ENCODE measurements at places on chromosomes 12 and 14.

DNA sequence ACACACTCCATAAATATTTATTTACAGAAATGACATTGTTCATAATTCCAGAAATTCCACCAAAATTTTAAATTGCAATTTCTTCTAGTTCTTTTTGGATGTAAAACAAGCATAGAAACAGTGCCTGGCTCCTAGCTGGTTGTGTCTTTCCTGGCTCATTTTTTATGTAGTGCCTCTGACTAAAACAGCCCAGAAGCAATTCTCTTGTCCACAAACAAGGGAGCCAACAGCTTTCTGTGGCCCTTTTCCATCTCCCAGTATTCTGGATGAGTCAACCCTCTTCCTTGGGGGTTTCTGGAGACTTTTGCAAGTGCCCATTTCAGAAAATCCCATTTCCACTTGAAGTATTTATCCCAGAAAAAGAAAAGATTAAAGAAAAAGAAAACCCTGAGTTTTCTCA, 141.4 kb downstream of the PHLDA1 start:
- DNase-seq = no peak

DNA sequence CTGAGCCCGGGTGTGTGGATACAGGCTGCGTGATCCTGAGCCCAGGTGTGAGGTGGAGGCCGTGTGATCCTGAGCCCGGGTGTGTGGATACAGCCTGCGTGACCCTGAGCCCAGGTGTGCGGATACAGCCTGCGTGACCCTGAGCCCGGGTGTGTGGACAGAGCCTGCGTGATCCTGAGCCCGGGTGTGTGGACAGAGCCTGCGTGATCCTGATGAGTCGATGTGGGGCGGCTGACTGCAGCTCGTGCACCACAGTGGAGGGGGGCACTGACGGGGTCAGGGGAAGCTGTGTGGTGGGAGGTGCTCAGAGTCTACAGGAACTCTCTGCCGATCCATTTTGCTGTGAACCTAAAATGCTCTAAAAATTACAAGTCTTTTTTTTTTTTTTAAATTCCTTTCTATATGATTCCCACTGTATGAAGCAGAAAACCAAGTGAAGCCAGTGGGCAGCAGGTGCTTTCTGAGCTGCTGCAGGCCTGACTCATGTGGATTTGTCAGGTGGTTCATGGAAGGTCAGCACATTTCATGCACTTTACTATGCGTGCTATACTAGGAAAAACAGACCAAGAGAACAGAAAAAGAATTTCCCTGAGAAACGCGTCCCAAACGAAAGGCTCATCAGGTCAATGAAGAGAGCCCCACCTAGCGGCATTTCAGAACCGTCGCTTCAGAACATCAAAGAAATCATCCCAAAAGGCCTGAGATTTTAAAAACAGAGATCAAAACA, 19.3 kb downstream of the BRF1 start:
- peak; percentile 83 for DNase-seq

DNA sequence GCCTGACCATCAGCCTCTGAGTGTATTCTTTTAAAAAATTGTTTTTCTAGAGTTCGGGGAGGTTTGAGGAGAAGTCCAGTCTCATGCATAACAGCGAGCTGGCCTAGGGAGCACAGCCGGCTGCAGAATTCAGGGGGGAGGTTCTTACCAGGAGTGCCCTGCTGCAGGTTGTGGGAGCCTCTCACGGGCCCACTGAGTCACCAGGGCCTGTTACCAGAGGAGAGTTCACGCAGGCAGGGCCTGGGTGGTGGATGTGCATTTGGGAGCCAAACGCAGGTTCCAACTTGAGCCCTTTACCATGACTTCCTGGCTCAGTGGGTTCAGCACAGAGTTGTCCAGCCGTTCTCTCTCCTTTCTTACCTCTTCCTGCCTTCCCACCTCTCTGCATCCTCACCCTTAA, 14.4 kb downstream of the CD9 start:
- no peak for DNase-seq

GRCh38 chr12:68529869-68530268, 80.8 kb upstream of the RAP1B start:
- no peak for DNase-seq

DNA sequence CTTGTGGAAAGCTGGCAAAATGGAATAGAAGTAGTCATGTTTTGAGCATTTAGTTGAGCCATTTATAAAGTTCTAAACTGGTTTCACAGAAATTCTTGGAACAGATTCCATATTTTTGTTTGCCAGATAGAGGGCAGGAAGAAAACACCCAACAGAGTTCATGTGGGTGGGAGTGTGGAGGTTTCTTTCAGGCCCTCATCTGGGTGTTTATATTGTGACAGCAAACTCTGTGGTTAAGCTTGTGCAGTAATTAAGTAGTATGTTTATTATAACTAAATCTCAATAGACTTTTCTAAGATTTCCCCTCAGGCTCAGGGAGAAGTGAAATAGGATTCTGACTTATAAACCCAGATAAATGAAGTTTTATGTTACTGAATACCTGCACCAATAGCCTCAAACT, 57.4 kb downstream of the SPPL3 start:
- no peak for DNase-seq

GRCh38 chr12:93009533-93009932, 80.4 kb upstream of the EEA1 start:
- no peak for DNase-seq

DNA sequence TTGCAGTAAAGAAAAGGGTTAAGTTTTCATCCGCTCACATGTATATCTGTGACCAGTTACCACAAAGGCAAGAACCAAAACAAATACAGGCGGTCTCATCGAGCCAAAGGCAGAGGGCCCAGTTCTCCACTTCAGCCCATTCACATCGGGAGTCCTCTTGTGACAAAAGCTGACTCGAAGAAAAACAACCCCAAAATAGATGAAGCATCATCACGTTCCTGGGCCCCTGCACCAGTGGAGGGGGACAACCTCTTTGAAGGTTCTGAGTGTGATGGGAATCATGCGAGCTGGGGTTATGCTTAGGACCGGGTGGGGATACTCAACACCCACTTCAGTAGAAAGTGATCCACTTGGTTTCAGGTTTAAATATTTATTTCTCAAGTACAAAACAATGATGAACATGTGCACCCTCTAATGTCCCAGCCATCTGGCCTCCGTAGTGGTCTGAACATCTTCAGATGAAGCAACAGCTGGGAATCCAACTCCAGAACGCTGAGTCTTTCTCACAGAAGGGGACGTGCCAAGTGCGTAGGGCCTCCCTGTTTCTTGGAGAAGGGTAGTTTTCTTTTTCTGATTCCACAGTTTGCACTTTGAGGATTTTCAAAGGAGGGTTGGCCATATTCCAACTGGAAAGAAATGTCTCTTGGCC, 8.4 kb downstream of the GSC start:
- no peak for DNase-seq

- DNase-seq = no peak
These were observed 14.7 kb downstream of the TMEM119 start for GRCh38 chr12:108582978-108583770.
